ENCODE measurements at places on chromosomes 3 and 15.

DNA sequence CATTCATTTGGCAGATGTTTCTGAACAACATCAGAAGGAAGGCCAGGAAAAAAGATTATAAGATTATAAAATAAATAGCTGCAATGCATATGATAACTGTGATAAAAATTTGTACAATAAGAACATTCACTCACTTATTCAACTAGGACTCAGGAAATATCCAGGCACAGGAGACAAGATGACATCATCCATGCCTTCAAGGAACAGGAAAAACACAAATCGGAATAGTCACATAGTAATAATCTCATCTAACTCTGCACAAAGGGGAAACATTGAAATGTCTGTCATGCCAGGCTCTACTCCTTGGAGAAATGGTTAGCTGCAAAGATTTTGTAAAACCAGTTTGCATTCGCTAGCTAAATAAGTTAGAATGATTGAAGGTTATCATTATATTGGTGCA is 233.5 kb upstream of the AGTR1 start:
- no peak for DNase-seq

DNA sequence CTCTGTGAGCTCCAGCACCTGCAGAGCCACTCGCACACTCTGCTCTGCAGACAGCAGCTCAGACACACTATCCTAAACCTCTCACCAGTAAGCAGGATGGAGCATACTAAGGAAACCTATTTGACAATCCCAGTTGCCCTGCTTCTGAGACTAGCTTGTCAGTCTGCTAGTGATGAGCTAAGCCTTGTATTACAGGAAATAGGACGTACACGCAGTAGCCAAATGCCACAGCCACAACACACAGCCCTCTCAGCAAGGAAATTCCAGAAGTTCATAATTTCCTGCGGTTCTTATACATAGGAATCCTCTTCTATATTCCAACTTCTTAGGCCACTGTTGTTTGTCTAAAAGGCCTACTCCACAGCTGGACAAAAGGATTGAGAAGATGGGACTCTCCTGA is 74.5 kb downstream of the MYLK start:
- no peak for DNase-seq

DNA sequence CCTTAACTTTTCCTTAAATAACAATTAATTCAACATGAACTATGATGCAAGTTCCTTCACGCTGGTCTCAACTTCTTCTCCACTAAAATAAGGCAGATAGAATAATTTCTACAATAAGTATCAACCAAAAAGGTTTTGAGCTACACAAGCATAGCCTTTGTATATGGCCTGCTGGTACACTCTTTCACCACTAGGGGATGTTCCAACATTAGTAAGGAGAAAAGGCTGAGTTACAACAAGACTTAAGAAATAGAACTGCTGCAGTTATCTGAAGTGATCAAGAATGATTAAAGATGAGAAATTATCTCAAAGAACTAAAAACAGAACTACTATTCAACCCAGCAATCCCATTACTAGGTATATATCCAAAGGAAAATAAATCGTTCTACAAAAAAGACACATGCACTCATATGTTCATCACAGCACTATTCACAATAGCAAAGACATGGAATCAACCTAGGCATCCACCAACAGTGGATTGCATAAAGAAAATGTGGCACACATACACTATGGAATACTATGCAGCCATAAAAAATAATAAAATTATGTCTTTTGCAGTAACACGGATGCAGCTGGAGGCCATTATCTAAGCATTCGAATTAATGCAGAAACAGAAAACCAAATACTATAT is 14.4 kb downstream of the ATP13A3 start:
- no peak for DNase-seq

- DNase-seq, result no peak
Observed at GRCh38 chr3:123789760-123790159, 94.4 kb downstream of the MYLK start.

DNA sequence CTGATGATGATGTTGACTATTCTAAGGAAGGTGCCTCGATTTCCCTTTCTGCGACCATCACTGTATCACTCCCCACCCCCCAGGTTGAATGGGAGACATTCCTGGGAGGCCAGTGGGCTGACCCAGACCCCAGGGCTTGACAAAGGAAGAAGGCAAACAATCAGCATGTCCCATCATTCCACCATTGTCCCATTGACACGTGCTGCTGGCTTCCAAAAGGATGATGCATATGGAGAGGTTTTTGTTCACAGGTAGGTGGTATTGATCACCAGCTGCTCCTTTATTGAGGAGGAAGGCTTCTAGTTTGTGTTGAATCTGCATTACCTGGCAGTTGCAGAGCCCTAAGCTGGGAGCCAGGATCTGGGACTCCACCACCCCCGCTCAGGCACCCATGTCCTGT is 30.4 kb downstream of the RASGRF1 start:
- DNase-seq, result no peak

DNA sequence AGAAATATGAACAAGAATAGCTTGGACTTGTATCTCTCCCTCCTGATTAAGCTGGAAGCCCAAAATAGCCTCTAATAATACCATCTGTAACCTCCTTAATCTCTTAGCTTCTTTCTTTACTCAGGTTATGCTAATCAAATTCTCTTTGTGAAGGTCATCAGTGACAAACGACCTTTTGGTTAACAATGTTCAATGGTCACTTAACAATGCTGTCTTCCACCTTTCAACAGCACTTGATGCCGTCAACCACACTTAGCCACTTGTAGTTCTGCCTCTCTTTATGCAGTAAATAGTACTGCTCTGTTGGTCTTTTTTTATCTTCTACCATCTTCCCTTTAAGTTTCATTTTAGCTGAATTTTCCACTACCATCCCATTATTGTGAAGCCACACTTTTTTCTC is 476.6 kb upstream of the TGFBR2 start:
- DNase-seq, result no peak

- no peak for DNase-seq
Observed at GRCh38 chr15:99956022-99956775, 223.0 kb upstream of the LYSMD4 start.

- DNase-seq, result no peak
Observed at GRCh38 chr3:80043226-80043625, 275.4 kb upstream of the ROBO1 start.

- no peak for DNase-seq
Observed at GRCh38 chr15:99105514-99106341, 848 bp downstream of the SYNM start.

- no peak for DNase-seq
Observed at GRCh38 chr15:31261266-31262142, 65.1 kb upstream of the KLF13 start.

GRCh38 chr3:19645093-19645492 is 288.9 kb downstream of the EFHB start:
- no peak for DNase-seq

- DNase-seq, result no peak
Observed at GRCh38 chr15:99157456-99157855, 52.6 kb downstream of the SYNM start.

DNA sequence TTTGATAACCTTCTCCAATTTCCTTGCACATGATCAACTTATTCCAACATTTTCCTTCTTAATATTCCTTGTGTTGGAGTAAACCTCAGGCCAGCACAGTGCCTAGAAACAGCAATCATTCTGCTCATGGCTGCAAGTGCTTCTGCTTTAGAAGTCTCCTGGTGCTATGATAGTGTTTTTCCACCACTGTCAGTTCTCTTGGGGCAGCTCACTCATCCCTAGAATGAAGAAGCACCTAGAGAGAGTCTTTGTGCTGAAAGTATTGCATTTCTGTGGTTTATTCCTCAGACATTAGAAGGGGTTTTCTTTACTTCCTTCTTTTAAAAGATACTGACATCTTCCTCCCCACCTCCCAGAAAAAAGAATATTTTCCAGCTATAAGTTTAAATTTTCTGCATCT is 183.5 kb downstream of the RYR3 start:
- no peak for DNase-seq

GRCh38 chr3:106130384-106131198 is 261.8 kb upstream of the CBLB start:
- no peak for DNase-seq

DNA sequence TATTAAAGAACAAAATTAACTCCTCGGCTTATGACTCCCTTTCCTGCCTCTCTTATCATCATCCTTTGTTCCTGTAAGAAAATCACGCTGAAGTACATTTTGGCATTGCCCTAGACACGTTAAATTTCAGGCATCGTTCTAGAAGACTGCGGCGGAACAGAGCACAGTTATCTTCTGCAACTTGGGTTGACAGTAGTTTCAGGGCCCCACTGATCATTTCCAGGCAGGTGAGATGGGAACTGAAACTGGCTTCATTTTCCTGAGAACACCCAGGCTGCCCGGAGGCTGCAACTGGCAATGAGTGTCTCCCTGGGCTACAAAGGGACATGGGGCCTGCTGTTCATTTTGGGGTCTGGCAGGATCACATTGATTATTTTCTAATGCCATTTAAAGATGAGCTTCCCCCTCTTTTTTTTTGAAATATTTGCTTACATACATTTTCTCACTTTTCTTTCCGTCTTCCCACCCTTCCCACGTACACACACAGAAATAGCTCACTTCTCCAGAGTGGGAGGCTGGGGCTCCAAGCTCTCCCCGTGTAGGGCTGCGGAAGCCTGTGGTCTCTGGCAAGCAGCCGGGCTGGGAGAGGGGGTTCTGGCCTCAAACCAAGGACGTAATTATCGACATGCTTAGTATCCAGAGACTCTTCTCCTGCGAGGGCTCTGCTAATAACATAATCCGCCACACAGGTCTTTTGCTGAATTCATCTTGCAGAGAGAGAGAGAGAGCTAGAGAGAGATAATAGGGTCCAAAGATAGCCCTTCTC is 267.4 kb downstream of the ABHD5 start:
- no peak for DNase-seq

- DNase-seq, result no peak
Observed at GRCh38 chr3:180705619-180706018, 26.3 kb upstream of the CCDC39 start.

GRCh38 chr3:14508966-14509795 is 31.0 kb downstream of the GRIP2 start:
- DNase-seq, result peak; percentile 59

GRCh38 chr3:151875759-151876158 is 2.3 kb downstream of the SUCNR1 start:
- DNase-seq, result no peak

DNA sequence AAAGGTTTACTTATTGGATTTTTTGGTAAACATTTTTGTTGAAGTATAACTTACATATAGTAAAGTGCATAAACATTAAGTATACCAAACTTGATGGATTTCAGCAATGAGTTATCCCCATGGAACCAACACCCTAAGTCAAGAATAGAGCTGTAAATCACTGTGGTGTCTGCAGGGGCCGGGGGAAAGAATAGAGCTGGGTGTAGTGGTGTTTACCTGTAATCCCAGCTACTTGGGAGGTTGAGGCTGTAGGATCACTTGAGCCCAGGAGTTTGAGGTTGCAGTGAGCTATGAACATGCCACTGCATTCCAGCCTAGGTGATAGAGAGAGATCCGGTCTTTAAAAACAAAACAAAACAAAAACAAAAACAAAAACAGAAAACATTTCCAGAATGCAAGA is 13.3 kb upstream of the FEM1B start:
- no peak for DNase-seq

DNA sequence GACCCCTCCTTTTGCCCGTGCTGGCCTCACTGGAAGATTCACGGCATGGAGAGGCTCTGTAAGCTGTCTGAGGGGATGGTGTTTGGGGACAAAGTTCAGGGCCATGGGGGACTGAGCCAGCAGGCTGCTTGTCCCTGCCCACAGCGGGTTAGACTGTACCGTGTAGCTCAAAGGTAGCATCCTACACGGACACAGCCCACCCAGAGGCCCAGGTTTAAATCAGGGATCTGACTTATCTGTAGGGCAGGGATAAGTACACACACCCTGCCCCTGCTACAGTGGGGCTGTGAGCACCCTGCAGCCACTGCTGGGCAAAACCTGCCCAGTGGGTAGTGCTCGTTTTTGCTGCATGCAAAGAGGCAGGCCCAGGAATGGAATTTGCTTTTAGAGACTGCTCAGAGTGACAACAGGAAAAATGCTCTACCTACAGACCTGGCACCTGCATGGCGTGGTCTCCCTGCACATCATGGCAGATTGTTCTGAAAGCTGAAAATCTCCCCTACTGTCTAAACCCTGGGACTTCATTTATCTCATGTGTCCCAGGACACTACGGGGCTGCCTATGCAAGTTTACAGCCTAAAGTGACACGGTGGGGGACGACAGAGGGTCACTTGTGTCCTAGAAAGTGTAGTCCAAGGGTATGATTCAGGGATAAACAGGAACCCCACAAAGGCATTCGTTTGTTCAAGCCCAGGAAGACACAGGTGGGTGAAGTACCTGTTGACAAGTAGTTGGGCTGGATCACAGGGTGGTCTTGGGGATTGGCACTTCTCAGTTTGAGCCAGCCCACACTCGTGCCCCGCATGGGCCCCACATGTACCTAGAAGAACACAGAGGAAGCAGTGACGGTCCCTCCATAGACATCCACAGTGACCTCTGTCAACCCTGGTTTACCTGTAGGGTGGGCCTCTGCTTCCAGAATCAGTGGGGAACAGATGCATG is 27.7 kb downstream of the CHDH start:
- no peak for DNase-seq

GRCh38 chr15:70826634-70827033 is 27.3 kb downstream of the LARP6 start:
- no peak for DNase-seq

DNA sequence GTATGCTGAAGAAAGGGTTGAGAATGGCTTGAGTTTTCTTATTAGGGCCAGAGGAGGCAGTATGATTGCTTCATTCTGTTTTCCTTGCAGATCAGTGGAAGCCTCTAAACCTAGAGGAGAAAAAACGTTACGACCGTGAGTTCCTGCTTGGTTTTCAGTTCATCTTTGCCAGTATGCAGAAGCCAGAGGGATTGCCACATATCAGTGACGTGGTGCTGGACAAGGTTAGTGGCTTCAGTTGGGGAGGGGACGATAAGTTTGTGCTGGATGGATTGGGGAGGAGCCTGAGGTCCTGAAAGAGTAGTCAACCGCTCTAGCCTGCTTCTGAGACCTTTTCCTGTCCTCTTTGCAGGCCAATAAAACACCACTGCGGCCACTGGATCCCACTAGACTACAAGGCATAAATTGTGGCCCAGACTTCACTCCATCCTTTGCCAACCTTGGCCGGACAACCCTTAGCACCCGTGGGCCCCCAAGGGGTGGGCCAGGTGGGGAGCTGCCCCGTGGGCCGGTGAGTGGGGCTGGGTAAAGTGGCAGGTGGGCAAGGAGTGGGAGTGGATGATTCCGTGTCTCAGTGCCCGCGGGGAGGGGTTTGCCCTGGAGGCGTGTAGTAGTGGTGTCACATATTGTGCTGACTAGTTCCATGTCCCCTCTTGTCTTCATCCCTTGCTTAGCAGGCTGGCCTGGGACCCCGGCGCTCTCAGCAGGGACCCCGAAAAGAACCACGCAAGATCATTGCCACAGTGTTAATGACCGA is 8.5 kb downstream of the EIF4G1 start:
- no peak for DNase-seq

DNA sequence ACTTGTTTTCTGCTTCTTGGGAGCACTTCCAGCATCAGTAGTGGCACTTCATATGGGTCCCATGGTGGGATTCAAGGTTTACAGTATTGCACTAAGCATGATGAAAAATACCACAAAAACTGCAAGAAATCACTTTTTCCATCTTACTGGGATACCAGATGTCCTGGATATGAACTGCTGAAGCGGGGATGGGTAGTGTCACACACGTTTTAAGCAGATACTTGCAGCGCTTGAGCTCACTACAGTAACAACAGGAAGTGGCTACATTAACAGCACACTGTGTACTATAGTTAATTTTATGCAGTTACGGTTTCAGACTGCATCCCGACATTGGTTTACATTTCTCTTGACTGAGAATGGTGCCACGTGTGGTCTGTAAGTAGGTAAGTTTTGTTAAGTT is 3.5 kb upstream of the ISG20 start:
- DNase-seq, result no peak

All from activated T-cell treated with anti-CD3 and anti-CD28 coated beads for 24 hours (primary cell).